ENCODE measurements at places on chromosomes 6 and 20. TPM values are rescaled to one million over a fixed set of nuclear protein-coding genes. Genes with fewer than 3 reads are reported as not detected.

BTNL2 gene
- not detected for total RNA-seq

PRR18 gene
- total RNA-seq: not detected

TAGAP gene
- total RNA-seq: not detected

FOXF2 gene
- 31.2 TPM for total RNA-seq

MTHFD1L gene
- total RNA-seq: 20.1 TPM

RHAG gene
- total RNA-seq: not detected

PI16 gene
- total RNA-seq: 4.7 TPM

FKBP1C gene
- total RNA-seq: 0.09 TPM

SGK2 gene
- total RNA-seq: not detected

SLC22A2 gene
- total RNA-seq: not detected

ELOVL2 gene
- not detected for total RNA-seq

NMBR gene
- not detected for total RNA-seq

C2 gene
- total RNA-seq: 2.0 TPM

FERMT1 gene
- total RNA-seq: 4.9 TPM

C6orf163 gene
- 2.4 TPM for total RNA-seq

PLN gene
- under 0.01 TPM for total RNA-seq

DDRGK1 gene
- total RNA-seq: 32.0 TPM

MYBL2 gene
- total RNA-seq: 0.09 TPM

CRISP3 gene
- total RNA-seq: not detected

ESR1 gene
- total RNA-seq: 0.77 TPM

KCNS1 gene
- total RNA-seq: 0.09 TPM

ANKRD66 gene
- not detected for total RNA-seq

HRH3 gene
- not detected for total RNA-seq

TMEM170B gene
- 0.32 TPM for total RNA-seq

GHRH gene
- total RNA-seq: not detected

TBC1D20 gene
- 33.9 TPM for total RNA-seq

C20orf204 gene
- 0.60 TPM for total RNA-seq

GPX5 gene
- total RNA-seq: not detected
